ENCODE measurements at places on chromosomes 2 and 18. TPM values are rescaled to one million over a fixed set of nuclear protein-coding genes. Genes with fewer than 3 reads are reported as not detected.

Gene CRYGB
- total RNA-seq = not detected

Gene TTC31
- 7.3 TPM for total RNA-seq

Gene NXPH2
- not detected for total RNA-seq

Gene SEPTIN10
- total RNA-seq = 104 TPM

Gene PRKCE
- total RNA-seq = 23.1 TPM

Gene BOLL
- total RNA-seq = not detected

Gene HOXD9
- total RNA-seq = not detected

Gene CHST9
- not detected for total RNA-seq

Gene IL1R1
- total RNA-seq = 17.3 TPM

Gene ELOA2
- total RNA-seq = not detected

Gene AGAP1
- total RNA-seq = 6.5 TPM

Gene KIF5C
- under 0.01 TPM for total RNA-seq

Gene GALR1
- not detected for total RNA-seq

Gene SH3YL1
- total RNA-seq = 20.8 TPM

Gene SUMO1
- total RNA-seq = 112 TPM

Gene AFF3
- under 0.01 TPM for total RNA-seq

Gene EFR3B
- total RNA-seq = 0.28 TPM

Gene CCDC121
- 1.7 TPM for total RNA-seq
